ENCODE measurements at places on chromosomes 3 and 15.

DNA sequence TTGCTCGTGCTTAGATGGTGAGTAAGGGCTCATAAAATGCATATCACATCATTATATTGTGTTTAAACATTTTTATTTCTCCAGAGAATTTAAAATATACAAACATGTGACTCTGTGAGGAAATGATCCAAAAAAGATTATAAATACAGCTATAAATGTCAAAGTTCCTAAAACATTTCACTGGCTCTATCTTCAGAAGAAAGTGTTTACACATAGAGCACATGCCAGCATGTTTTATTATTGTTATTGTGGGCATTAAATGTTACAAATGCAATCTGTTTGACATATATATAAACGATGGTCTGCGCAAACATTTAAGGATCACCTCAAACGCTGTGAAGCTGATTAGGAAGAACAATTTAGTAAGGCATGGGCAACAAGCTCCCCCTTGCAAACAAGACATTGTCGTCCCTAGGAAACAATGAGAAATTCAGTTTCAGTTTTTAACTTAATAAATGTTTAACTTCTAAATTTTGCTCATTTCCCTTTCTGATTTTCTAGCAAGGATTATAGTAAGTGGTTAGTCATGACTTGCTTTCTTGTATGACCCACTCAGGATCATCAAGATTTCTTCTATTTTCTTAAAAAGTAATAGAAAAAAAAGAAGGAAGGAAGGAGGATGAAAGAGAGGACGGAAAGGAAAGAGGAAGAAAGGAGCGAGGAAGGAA is 207.5 kb downstream of the SATB1 start:
- DNase-seq: no peak

DNA sequence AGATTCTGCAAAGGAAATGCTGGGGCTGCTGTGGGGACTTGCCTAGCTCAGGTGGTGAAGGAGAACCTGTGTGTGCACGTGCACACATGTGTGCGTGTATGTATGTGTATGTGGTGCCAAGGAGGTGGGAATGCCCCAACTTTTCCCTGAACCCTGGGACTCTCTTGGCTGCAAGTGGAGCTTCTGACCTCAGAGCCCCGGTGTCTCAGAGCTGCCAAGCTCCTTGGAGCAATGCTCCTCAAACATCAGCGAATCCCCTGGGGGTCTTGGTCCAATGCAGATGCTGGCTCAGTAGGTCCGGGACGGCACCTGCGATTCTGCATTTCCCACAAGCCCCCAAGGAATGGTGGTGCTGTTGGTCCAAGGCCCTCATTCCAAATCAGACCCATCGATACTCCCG is 5.8 kb upstream of the SLC6A20 start:
- no peak for DNase-seq

GRCh38 chr3:139715166-139715565 is 37.4 kb upstream of the NMNAT3 start:
- DNase-seq: no peak

DNA sequence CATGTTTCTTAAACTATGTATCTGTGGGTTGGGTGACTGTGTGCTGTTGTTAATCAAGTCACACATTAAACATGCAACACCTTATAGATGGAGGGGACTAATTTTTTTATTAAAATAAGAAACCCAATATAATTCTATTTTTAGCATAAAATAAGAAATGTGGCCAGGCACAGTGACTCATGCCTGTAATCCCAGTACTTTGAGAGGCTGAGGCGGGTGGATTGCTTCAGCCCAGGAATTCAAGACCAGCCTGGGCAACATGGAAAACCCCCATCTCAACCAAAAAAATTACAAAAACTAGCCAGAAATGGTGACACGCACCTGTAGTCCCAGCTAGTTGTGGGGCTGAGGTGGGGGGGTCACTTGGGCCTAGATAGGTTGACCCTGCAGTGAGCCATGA is 1021.0 kb downstream of the EPHA3 start:
- DNase-seq: no peak

GRCh38 chr15:66685638-66686150 is 16.3 kb upstream of the SMAD6 start:
- DNase-seq: no peak

GRCh38 chr15:41585127-41586047 is 26.4 kb downstream of the TYRO3 start:
- DNase-seq: peak; percentile 48

- no peak for DNase-seq
Measured at GRCh38 chr15:99571299-99571698, 5.5 kb downstream of the MEF2A start.

GRCh38 chr3:66372681-66373350 is 128.0 kb downstream of the LRIG1 start:
- no peak for DNase-seq

GRCh38 chr3:191330530-191331048 is 263 bp upstream of the UTS2B start:
- DNase-seq: peak; percentile 69

- no peak for DNase-seq
Measured at GRCh38 chr3:135867911-135868310, 97.6 kb upstream of the PPP2R3A start.

DNA sequence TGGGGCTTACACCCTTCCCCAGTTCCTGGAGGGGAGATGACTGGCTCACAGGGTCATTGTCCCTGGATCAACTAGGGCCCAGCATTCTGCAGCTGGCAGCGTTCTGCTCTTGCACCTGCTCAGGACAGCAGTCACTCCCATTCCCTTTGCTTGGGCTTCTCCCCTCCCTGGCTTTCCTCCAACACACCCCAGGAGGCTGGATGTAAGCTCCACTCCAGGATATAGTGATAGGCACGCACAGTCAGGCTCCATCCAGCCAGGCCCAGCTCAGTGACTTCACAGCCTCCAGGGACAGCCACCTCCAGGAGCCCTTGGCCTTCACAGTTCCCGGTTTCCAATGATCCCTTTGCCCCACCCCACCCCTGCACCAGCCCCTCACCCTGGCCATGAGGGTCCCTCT is 1.9 kb downstream of the SPTBN5 start:
- DNase-seq: no peak

DNA sequence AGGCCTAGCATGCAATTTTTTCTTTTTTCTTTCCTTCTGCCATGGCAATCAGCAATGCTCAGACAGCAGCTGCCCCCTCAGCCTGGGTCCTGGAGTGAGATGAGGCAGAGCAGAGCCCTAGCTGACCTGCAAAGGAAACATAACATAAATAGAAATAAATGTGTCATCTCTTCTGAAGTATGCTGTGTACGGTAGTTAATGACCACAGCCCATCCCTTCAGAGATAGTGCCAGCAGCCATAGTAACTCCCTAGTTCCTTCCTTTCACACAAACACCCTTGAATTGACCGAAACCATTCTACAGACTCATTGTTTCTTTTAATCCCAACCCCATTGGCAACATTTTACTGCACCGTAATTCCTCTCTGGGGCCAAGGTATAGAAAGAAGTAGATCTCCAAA is 8.4 kb upstream of the CD47 start:
- no peak for DNase-seq

- DNase-seq: peak; percentile 70
Measured at GRCh38 chr3:11530153-11530721, 113.5 kb downstream of the VGLL4 start.

GRCh38 chr15:74725845-74726773 is 781 bp upstream of the CYP1A1 start:
- DNase-seq: no peak

- DNase-seq: no peak
Measured at GRCh38 chr3:39279745-39280517, at the start of gene CX3CR1. Gene CX3CR1 (minus strand): TSS chr3:39280036. CDS start chr3:39266509, 13,527 bp downstream.

DNA sequence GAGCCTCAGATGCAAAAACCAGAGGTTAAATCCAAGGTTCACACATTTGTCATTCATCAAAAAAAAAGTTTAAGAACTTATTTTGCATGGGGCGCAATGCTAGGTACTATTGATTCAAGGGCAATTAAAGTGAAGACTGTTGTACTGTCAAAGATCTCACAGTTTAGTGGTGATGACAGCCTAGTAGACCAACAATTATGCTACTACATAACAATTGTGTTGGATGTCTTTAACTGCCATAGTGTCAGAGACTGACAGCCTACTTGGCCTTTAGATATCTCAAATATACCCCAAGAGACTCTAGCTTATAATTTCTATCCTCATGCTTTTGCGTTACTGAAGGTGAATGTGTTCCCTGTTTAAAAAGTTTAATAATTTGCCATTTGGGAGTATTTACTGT is 72.1 kb upstream of the PHLDB2 start:
- no peak for DNase-seq

GRCh38 chr15:81087066-81087465 is 47.0 kb upstream of the CFAP161 start:
- DNase-seq: no peak

DNA sequence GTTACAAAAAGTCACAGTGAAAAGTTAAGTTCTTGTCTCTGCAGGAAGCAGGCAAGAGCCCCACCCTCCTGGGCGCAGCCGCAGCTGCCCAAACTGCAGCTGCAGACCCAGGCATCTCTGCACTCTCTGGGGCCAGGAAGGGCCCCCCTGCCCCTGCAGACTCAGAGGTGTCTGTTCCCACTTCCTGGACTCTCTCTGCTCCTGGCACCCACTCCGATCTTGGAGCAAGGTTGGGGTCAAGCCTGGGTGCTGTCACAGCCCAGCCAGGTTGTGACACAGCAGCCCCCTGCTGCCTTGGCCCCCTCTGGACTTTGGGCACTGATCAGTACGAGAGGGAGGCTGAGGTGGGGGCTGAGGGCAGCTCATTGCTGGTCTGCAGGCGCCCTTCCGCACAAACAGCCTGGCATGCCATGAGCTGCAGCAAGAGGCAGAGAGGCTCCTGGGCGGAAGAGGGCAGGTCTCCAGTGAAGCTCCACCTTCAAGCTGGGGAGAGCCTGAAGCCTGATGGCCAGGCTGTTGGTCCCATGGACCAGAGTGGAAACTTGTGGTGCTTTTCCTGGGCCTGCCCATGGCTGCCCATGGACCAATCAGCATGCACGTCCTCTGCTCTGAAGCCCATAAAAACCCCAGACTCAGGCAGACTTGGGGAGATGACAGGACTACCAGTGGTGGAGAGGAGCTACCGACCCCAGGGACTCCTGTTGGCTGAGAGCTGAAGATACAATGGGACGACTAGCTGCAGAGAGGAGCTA is 42.9 kb upstream of the LRRFIP2 start:
- DNase-seq: no peak

- no peak for DNase-seq
Measured at GRCh38 chr3:62035402-62036057, 337.8 kb downstream of the FEZF2 start.
